Brain pericyte (primary cell): ENCODE measurements at places on chromosomes 3 and 15.

DNA sequence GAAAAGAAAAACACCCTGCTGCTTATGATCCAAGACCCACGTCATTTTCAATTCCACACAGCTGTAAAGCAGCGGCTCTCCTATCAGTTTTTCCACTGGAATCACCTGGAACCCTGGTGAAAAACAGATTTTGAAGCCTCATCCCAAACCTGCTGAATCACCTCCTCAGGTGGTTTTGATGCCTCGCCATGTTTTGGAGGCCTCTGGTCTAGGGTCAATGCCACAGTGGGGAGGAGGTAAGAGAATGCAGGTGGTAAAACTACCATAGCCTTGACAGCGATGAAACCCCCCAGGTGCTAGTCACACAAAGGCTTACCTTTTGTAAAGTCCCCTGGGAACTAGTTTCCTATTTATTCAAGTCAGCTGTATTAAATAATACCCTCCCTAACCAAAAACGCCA is 24.8 kb downstream of the MYO1E start:
- DNase-seq = no peak

GRCh38 chr3:193816656-193817311 is 223.8 kb downstream of the OPA1 start:
- DNase-seq = peak; percentile 24

DNA sequence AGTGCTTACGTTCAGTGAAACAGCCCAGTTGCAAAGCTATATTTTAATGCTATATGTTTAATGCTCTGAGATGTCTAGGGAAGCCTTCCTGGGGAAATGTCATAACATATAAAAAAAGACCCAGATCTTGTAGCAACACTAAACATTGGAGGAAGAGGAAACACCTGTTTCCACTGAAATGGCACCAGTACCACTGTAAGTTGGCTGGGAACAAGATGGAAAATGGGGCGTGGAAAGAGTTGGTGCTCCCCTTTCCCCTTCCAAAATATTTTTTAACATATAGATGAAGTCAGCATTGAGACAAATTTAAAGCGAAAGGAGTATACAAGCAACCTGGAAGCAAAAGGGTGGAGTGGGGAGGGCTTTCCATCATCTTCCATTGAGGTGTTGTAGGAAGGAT is 289.9 kb upstream of the COL8A1 start:
- DNase-seq = no peak

- no peak for DNase-seq
Observed at GRCh38 chr3:153572654-153573053, 410.6 kb downstream of the RAP2B start.

GRCh38 chr3:154901278-154901677 is 178.8 kb upstream of the MME start:
- no peak for DNase-seq

- DNase-seq = no peak
Observed at GRCh38 chr3:175965036-175965435, 1105.9 kb downstream of the NAALADL2 start.

DNA sequence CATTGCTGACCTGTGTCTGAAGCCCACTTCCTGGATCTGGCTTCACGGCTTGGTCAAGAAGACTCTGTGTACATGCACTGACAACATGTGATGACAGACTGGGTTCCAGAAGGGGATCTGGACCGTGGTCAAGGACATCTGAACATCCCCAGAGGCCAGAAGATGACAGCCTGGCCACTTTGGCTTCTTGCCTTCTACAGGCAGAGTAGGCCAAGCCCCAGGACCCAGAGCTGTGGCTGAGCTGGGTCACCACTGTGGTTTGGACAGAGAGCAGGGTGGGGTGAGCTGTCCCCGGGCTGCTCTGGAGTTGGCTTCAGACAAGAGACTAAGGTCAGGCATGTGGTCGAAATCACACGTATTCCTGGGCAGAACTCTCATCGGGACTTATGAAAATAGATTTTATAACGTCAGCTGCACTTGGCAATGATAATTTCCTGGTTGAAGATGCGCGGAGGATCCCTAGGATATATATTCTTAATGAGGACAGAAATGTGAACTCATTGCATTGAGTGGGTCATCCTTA is 114.1 kb upstream of the FRMD4B start:
- no peak for DNase-seq

GRCh38 chr3:127196466-127197299 is 3.8 kb downstream of the PRR23E start:
- DNase-seq = no peak

DNA sequence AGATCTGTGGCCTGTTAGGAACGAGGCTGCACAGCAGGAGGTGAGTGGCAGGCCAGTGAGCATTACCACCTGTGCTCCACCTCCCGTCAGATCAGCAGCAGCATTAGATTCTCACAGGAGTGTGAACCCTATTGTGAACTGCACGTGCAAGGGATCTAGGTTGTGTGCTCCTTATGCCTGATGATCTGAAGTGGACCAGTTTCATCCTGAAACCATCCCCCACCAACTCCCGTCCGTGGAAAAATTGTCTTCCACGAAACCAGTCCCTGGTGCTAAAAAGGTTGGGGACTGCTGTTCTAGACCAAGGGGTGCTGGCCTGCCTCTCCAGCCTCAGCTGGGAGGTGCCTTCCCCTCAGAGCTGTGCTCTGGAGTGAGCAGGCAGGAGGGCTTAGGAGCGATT is 61.4 kb downstream of the RPLP1 start:
- DNase-seq = no peak

GRCh38 chr3:127443581-127444375 is 146.8 kb downstream of the TPRA1 start:
- no peak for DNase-seq

DNA sequence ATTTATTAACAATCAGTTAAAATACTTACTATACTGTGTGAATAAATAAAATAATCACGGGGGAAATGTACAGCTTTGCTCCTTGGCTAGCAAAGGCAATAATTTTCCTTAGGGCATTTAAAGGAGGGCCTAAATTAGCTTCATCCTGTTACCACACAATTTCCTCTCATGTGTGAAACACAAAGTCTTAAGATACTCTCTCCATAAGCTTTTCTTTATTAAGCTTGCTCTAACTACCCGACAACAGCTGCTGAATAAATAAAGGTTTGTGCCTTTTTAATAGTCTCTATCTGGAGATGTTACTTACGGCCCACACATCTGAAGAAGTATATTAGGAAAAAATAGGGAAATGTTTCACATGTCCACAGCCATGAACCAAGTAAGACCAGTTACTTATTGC is 29.7 kb downstream of the ZNF106 start:
- DNase-seq = no peak

DNA sequence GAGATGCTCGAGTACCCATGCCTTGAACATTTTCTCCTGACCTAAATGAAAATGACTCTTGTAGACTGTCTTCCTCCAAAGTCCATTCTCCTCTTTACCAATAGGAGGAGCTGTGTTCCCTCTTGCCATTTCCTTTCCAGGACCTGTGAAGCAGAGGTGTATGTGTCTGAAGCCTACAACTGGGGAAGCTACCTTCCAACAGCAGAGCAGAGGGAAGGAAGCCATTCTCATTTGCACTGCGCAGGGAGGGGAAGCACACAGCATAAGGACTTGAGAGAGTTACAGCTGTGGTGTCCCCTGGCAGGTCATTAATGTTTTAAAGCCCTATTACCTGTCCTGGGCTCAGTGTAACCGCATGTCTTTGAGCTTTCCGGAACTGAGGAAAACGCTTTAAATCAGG is 38.7 kb downstream of the HSPBAP1 start:
- DNase-seq = no peak

- no peak for DNase-seq
Observed at GRCh38 chr3:46468753-46469600, 4.3 kb upstream of the LTF start.

DNA sequence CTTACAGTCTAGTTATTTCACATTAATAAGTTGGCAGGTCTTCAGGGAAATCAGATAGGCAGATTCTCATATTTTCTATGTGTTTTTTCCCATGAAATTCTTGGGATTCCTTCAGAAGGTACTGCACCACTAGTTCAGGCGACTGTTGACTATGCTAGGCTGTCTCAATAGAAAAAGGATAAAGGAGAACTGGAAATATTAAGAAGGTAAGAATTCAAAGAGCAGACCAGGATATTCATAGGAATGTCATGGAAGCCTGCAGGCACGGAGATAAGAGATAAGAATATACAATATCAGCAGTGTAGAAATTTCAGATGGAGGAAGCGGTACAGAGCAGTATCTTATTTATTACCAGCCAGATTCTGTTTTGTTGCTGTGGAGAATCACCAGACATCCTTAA is 432.1 kb upstream of the MDFIC2 start:
- DNase-seq = no peak

- DNase-seq = no peak
Observed at GRCh38 chr3:105730801-105731354, 137.9 kb downstream of the CBLB start.

DNA sequence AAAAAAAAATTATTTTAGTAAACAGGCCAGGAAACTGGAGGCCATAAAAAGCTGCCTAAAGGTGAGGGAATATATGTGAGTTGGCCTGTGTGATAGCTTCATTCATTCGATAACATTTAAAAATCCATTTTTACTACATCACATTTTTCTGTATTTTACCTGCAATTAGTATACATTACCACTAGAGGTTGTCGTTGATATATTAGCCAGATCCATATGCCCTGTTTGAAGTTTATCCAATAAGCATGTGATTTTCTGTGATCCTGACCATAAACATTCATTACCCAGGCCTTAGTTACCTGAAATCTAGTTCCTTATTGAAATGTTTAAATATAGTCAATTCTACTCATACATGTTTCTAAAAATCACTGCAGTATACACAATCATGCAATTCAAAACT is 71.4 kb downstream of the ARNT2 start:
- no peak for DNase-seq

DNA sequence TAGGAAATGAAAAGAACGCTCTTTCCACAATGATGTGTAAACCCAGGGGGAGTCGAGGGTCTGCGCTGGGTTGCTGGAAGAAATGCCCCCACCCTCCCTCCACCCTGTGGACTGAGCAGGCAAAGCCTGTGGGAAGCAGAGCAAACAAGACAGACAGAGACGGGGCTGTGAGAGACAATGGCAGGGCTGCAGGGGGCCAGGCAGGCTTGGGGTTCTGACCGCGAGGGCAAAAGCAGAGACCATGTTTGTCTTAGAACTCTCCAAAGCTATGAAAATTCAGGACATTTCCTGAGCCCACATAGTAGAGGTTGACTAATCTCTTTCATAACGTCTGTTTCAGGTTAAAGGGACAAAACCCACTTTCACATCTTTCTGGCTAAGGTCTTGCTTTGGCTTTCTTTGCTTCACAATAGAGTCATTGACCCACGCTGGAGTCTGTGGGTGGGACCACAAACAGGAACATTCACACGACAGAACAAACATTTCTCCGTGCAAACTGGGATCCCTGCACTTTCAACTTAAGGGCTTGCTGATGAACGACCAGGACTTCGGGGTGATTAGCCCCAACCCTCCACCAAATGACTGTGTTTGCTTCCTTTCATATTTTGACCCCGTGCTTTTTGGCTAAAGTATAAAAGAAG is 156.0 kb upstream of the TPM1 start:
- DNase-seq = peak; percentile 55

- no peak for DNase-seq
Observed at GRCh38 chr3:38620236-38620635, 29.3 kb downstream of the SCN5A start.

- DNase-seq = no peak
Observed at GRCh38 chr15:95558131-95558530, 772.4 kb upstream of the NR2F2 start.

- DNase-seq = no peak
Observed at GRCh38 chr3:148992027-148992634, 791 bp downstream of the GYG1 start.

GRCh38 chr3:152299249-152299976 is 30.7 kb downstream of the MBNL1 start:
- no peak for DNase-seq

- no peak for DNase-seq
Observed at GRCh38 chr15:48890375-48890972, 12.5 kb downstream of the EID1 start.

GRCh38 chr3:4507024-4507596 is 14.0 kb downstream of the ITPR1 start:
- DNase-seq = no peak

DNA sequence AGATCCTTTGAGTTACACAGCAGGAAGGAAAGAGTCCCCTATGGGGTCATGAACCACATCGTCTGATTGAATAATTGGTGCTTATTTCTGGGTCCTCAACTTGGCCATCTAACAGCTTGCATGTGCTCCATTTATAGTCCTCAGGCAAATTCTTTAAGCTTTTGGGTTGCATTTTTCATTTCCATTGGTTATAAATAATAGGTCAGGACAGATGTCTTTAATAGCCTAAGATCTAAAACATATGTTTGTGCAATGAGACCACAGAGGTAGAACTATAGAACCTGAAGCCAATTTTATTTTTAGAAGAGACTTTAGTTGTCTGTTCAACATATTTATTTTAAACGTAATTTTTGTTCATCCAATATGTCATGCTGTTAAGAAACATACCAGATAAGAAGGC is 43.2 kb downstream of the CD200R1L start:
- no peak for DNase-seq

DNA sequence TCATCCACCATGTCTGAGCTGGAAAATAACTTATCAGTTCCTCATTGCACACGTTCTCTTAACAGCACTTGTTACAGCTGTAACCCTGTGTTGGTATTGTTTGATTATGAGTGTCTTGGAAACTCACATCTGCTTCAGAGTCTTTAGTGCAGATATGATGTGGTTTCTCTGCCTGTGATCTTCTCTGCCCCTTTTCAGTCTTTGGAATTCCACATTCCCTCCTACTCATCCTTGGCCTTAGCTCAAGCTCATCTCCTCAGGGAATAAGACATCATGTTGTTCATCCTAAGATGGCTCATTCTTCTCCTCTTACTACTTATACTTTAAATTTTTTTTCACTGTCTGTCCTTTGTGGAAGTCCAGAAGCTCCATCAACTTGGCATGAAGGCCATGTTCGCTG is 77.7 kb downstream of the SYNPR start:
- DNase-seq = no peak

GRCh38 chr3:23444386-23444785 is 241.3 kb downstream of the UBE2E2 start:
- no peak for DNase-seq

DNA sequence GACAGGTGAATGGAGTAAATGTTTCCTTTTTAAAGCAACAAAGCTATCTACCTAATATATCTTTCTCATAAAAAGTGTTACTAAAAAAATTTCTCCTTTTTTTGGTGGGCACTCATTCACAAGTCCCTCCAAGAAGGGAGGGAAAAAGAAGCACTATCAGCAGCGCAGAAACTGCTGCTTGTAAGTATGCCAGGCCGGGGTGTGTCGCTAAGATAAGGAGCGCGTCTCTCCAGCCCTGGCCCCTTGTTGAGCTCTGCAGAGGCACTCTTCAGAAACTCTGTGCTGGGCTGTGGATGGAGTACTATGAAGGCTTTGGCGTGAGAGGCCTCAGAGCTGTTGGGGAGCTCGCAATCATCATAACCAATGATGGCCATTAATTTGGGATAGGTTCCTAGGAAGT is 49.1 kb downstream of the ZDHHC3 start:
- no peak for DNase-seq
